ENCODE measurements at places on chromosomes 2 and 18.

- peak; percentile 10 for DNase-seq
Measured at GRCh38 chr2:54720563-54720962, 2.9 kb upstream of the EML6 start.

- DNase-seq = no peak
Measured at GRCh38 chr2:157404363-157404762, 39.5 kb downstream of the CYTIP start.

DNA sequence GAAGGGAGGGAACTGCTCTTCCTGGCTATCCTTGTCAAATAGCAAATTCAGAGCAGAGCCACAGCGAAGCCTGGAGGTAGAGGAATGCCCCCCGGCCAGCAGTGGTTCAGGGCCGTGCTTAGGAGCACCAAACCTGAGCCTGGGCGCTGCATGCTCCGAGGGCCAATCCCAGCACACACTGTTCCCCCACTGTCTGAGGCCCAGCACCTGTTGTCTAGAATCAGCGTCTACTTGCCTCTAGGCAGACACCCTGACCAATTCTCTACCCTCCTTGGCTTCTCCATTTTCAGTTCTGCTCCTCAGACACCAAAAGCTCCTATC is 177.6 kb upstream of the PKDCC start:
- no peak for DNase-seq

- no peak for DNase-seq
Measured at GRCh38 chr2:237729681-237730475, 68.7 kb upstream of the RBM44 start.

GRCh38 chr18:46053368-46054095 is 18.5 kb downstream of the PSTPIP2 start:
- DNase-seq = no peak

GRCh38 chr2:104938231-104938941 is 84.5 kb downstream of the POU3F3 start:
- no peak for DNase-seq

DNA sequence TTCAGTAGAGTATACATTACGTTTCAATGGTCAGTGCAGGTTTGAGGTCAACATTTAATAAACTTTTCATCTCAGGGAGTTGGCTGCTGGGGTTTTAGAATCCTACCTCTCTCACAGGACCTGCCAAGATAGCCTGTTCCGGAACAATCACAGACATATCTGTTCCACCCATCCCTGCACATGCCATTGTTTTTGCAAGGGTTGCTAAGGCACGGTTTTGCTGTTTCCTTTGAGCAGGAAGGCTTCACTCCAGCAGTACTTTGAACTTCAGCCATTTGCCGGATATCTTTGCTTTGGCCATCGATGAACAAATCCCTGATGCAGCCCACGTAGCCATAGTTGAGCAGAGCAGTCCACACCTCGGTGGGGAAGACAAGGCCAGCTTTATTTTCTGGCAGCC is 493.8 kb downstream of the NRXN1 start:
- no peak for DNase-seq

- DNase-seq = no peak
Measured at GRCh38 chr18:73987247-73987980, 160.2 kb downstream of the FBXO15 start.

- no peak for DNase-seq
Measured at GRCh38 chr2:161952783-161953191, 121.2 kb downstream of the DPP4 start.

DNA sequence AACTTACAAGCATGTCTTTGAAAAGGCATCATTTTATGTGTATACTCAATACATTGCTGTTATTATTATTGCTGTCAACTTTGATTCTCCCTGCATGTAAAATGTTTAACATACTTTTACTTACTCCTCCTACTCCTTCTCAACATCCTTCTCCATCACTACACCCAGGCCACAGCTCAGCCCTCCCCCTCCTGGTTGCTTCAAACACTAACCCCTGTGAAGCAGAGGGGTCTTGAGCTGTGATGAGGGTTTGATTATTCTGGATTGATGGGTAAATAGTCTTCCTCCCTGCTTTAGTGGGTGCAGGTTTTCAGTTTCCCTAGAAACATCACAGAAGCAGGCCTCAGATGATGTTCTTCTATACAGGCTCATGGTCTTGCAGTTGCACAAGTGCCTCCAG is 221.0 kb downstream of the OSR1 start:
- no peak for DNase-seq

- DNase-seq = no peak
Measured at GRCh38 chr2:58972737-58973136, 731.6 kb upstream of the FANCL start.

- no peak for DNase-seq
Measured at GRCh38 chr18:40866968-40867367, 1088.1 kb upstream of the PIK3C3 start.

DNA sequence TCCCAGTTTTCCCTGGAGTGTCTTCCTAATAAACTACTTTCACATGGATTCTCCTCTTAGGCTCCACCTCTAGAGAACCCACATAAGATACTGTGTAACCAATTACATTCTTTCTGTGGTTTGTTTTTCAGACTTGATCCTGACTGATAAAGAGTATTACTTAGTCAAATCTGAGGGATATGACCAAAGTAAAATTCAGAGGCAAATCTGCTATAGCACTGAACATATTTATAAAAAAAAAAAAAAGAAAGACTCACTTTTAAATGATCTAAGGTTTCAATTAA is 13.9 kb downstream of the CKAP2L start:
- no peak for DNase-seq

GRCh38 chr2:25349397-25349796 is 7.7 kb upstream of the DNMT3A start:
- no peak for DNase-seq

- DNase-seq = no peak
Measured at GRCh38 chr2:121189661-121190381, 95.2 kb downstream of the TFCP2L1 start.

DNA sequence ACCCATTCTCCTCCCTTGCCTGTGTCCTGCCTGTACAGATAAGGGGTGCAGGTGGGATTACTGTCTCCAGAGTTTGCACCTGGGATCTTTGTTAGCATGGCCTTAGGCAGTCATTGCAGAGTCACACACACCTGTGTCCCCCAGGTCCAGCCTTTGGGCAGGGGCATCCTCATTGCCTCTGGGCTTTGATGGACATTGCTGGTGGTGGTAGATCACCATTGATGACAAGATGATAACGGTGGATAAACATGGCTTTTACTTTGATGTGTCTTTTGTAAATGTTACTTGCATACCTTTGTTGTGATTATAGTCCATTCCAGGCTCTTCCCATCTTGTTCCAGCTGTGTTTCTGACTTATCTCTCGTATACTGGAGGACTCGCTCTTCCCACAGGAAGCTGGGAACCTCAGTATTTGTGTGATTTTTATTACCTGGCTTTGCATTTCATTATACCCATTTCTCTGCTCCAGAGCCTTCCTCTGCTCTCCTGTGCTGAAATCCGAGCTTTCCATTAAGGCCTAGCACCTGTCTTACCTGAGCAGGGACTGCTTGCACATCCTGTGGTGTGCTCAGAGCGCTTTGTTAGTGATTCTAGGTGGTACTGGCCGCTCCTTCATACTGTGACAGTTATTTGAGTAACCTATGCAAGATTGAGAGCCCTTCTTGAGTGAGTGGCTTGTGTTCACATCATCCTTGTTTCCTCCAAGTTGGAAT is 79.2 kb downstream of the PTPRM start:
- no peak for DNase-seq

DNA sequence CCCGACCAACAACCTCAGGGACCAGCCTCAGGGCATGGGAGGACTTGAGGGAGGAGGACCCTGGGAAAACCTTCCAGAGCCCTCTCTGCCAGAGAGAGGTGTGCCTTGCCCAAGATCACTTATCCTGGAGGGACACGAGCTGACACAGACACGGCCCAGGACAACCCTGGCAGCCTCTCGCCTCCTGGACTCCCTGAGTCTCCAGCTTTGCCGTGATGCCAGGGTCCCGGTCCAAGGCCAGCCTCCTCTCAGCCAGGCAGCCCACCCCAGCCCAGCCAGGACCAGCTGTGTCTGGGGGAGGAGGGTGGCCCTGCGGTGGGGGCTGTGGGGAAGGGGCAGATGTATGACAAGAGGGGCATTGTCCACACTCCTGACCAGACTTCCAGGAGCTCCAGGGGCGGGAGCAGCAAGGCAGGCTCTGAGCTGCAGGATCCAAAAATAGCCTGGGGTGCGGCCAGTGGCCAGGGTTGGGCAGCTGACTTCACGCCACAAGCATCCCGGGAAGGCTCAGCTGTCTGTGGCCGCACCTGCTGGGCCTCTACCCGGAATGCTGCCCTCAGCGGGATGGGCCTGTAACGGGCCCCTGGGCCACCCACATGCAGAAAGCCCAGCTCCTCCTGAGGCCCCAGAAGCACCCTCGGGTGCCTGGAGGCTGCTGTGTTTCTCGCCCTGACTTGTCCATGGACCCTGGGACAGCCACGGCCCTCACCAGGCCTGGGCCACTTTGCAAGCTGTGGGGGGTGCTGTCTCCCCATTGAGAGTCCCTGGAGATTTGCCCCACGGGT is 65.5 kb upstream of the GPC1 start:
- no peak for DNase-seq

Data from dermis blood vessel endothelial cell (primary cell).